Spinal cord (tissue), 10 donors: ENCODE measurements at places on chromosomes 2 and 18.

DNA sequence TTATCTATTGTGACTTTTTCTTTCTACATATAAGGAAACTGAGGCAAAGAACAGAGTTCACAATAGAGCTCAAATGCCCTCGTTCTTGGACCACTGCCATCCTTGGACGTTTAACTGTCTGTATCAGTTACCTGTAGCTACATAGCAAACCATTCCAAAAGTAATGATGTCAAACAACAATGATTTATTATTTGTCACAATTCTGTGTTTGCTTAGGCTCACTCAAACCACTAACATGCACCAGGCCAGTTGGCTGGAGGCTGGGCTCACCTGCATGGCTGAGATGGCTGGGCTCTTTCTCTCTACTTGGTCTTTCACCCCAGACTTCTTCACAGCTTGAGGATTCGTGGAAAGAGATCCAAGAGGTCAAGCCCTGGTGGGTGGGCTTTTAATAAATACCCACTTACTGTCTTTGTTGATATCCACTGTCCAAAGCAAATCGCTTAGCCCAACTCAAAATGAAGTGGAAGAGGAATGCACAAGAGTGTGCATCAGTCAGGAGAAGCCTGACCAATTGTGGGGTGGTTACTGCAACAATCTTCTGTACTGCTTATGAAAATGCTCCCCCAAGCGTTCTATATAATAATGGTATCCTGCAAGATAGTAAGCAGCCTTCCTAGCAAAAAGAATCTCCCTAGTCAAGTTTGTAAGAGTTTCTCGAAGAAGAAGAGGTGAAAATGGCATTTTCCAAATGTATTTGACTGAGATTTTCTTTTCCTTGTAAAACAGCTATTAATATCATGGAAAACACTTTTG lies 163.5 kb upstream of the NT5C1B start:
- no peak for DNase-seq

DNA sequence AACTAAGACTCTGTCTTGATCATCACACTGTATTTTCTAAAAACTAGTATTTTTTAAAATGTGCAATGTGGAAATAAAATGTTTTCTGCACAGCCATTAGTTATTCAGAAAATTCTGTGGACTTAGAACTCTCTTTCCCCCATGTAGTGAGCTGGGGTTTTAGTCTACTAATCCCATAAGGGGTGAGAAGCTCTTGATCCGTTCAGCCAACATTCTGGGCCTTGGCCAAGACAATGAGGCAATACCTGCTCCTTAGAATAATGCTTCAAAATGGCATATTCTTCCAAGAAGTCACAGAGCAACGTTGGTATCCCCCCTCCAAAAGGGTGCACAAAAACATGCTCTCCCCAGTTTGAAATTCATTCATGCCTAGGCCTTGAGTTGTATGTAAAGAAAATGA lies 4.0 kb downstream of the REEP1 start:
- DNase-seq: no peak

DNA sequence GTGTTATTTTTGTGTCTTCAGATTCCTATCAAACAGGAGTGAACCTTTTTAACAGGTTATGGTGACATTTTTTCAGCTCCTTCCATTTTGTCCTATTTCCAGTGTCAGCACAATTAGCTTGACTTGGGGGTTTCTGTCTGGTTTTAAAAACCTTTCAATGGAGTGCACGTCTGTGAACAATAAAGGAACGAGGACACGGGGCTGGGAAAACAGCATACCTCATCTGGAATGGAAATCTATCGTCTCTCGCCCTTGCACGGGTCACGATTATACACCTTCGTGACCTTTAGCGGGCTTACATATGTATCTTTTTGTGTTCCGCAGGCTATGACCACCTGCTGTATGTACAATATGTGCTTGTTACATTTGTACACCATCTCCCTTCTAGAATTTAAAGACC lies 2.3 kb upstream of the ZNF532 start:
- DNase-seq: no peak

- DNase-seq: no peak
Measured at GRCh38 chr2:177592945-177593344, 200.4 kb downstream of the AGPS start.

GRCh38 chr18:36757081-36757480 lies 71.7 kb downstream of the TPGS2 start:
- DNase-seq: peak; percentile 59

DNA sequence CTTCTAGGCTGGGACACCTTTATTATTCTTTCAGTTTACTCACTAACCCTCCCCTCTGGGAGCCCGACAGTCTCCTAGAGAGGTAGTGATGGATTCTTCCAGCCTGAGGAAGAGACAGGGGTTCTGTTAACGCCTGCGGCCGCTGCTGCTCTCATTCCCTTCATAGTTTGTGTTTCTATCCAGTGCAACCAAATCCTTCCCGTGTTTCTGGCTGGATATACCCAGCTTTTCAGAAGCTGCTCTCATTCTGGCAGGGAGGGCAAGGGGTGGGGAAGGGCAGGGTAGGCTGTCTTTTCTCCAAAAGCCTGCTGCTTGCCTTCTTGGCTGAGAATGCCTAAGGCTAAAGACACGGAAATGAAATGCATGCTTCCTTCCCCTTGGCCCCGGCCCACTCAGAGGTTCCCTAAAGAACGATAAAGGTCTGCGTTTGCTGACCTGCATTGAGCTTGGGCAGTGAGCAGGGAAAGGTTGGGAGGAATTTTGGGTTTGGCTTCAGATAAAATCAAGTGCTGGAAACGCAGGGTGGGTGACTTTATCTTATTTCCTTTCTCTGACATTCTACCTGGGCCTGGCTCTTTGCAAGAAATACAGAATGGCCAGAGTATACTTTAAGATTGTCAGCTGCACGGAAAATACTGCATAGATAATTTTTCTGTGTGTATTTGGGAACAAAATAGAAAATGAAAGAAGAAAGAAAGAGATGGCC lies 390.9 kb downstream of the NBAS start:
- peak; percentile 36 for DNase-seq

DNA sequence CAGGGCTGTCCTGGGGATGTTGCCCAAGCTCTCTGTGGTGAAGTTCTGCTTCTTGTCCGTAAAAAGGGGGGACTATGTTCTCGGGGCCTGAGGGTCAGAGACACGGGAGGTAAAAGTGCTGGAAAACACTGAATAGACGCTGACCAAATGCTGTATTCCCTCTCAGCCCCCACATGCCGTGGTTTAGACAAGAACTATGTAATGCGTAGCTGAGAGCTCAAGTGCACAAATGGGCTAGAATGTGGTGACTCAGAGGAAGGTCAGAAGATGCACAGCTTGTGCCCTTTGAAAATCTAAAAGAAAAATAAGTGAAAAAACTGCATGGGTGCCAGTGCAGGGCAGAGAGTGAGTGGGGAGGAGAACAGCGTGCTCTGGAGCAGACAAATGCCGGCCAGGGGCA lies 80.3 kb upstream of the MAP4K4 start:
- DNase-seq: no peak
